ENCODE measurements at places on chromosomes 16 and 17.
A peak's percentile ranks its signal among the peaks of the same experiment; 100 is the strongest.

GRCh38 chr16:68499006-68499405 is 40.1 kb upstream of the ZFP90 start:
- no peak for DNase-seq

DNA sequence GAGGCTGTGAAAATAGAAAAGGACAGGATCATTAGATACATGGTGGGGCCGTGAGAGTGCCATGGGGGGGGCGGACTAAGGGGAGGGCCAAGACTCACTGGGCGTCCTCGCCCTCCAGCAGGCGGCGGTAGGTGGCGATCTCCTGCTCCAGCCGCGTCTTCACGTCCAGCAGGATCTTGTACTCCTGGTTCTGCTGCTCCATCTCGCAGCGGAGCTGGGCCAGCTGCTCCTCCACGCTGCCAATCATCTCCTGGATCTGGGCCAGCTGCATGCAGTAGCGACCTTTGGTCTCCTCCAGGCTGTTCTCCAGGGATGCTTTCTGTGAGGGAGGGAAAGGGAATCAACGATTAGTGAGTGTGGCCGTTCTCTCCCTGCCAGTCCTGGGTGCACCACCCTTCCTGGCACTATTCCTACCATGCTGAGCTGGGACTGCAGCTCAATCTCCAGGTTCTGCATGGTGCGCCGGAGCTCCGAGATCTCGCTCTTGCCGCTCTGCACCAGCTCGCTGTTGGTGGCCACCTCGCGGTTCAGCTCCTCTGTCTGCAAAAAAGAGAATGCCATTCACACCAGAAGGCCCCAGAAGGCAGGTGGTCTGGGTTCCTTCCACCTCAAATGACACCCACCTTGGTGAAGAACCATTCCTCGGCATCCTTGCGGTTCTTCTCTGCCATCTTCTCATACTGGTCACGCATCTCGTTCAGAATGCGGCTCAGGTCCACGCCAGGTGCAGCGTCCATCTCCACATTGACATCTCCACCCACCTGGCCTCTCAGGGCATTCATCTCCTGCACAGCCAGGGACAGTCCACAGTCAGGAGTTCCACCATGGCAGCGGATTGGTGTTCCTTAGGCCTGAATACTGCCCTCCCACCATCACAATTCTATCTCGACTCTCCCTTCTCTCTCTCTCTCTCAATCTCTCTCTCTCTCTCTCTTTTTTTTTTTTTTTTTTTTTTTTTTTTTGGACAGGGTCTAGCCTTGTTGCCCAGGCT is 3.3 kb downstream of the KRT14 start:
- no peak for DNase-seq

DNA sequence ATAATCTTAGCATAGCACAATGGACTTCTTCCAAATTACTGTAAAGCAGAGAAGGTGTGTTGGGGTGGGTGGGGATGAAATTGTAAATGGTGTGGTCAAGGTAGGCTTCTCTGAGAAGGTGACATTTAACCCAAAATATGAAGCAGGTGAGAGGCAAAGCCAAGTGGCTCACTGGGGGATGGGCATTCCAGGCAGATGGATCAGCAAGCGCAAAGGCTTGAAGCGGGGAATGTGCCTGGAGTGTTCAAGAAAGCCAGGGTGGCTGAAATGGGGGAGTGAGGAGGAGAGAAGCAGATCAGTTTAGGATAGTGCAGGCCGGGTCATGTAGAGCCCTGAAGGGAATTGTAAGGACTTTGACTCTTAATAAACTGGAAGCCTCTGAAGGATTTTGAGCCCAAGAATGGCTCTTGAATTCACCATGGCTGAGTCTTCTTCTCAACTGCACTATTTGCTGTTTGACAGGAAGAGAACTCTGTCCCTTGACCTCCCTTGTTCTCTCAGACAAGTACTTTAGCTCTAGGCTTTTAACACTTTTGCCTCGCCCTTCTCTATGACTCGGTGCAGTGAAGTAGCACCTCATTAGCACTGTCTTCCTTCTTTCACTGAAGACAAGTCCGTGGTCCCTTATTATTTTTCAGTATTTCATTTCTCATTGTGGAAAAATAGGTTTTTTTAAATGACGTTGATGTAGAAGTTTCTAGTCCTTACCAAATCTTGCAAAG is 14.7 kb downstream of the CACNG3 start:
- DNase-seq: no peak

- DNase-seq: no peak
Measured at GRCh38 chr17:57407287-57408070, 151.2 kb downstream of the MSI2 start.

DNA sequence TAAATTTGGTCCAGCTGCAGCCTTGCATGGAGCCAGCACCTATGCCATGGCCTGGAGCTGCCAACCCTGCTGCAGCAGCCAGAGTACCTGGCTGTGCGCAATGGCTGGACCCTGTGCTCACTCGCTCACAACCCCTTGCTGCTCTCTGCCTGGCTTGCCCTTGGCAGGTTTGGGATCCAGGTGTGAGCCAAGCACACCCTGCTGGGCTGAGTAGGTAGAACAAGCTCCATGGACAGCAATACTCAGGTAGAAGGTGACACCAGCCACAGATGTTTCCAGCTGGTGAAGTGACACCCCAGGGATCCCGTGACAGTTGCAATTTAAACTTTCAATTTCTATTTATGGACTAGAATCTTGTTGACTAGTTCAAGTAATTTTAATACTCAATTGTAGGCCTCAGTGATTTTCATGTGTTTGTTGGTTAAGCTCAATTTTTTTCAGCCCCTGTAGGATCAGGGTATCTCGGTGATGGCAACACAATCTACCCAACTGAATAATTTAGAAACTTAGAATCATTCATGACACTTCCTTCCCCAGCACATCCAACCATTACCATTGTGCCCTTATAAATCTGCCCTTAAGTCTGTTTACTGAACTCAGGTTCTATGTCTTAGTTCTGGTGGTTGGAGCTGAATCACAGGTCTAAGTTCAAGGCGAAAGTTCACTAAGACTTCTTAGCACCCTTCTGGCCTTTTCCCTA is 480.0 kb downstream of the PMP22 start:
- DNase-seq: no peak

- no peak for DNase-seq
Measured at GRCh38 chr17:58575511-58575910, 61.1 kb upstream of the MTMR4 start.

- DNase-seq: peak; percentile 37
Measured at GRCh38 chr16:86563469-86564345, 2.9 kb upstream of the FOXC2 start.

GRCh38 chr17:4836221-4836620 is 3.1 kb downstream of the MINK1 start:
- no peak for DNase-seq

GRCh38 chr16:60414613-60415012 is 1621.6 kb downstream of the CDH8 start:
- no peak for DNase-seq

DNA sequence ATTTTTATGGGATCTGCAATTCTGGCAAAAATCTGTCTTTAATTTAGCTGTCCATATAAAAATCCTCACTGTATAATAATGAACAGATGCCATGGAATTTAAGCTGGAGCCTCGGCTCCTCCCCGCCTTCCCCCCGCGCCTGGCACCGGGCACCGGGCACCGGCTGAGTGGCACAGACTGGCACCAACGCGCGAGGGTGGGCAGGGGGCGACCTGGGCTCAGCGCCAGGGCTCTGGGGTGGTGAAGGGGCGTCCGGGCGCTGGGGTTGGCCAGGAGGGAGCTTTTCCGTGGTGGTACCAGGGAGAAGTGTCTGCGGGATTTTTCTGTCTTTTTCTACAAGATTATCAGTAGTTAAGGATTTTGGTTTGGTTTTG is 9.1 kb downstream of the NEUROD2 start:
- DNase-seq: no peak

DNA sequence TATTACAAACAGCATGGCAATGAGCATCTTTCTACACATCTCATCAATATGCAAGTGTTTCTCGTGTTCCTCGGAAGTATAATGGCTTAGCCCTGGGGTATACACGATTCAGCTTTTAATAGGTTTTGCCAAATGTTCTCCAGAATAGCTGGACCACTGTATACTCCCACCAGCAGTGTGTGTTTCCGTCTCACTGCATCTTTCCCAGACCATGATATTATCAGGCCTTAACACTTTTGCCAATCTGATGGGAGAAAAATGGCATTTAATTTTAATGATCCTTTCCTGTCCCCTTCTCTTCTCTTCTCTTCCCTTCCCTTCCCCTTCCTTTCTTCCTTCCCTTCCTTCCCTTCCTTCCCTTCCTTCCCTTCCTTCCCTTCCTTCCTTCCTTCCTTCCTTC is 30.8 kb downstream of the PRKCB start:
- DNase-seq: no peak

- no peak for DNase-seq
Measured at GRCh38 chr17:61409301-61410112, 9.9 kb downstream of the TBX2 start.

DNA sequence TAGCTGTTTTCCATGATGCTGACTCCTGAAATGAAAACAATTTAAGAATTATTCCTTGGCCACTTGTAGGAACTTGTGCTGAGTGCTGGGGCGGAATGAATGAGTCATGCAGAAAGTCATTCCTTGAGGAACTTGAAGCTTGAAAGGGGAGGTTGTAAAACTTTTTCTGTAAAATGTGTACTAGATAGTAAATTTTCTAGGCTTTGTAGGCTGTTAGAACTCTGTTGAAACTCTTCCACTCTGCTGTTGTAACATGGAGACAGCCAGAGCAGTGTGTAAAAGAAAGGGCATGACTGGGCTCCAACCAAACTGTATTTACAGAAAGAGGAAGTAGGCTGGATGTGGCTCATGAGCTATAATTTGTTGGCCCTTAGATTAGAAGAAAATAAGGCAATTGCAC is 46.1 kb downstream of the ABCA8 start:
- no peak for DNase-seq

DNA sequence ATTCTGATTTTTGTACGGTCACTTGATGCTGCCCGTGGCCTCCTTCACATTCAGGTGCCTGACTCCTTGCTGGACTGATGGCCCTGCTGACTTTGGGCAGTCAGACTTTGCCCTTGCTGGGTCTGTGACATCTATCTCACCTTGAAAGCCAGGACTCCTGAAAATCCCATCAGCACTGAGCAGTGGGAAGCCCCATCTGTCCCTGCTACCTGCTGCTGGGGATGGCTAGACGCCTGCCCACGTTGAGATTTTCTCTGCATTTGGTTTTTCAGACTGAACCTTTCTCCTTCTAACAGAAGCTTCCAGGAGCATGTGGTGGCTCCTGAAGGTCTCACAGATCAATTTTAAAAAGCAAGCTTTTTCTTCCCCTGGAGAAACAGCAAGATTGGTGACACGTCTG is 10.2 kb upstream of the ZNF18 start:
- DNase-seq: no peak

GRCh38 chr17:46974086-46974485 is 5.0 kb downstream of the RPRML start:
- DNase-seq: peak; percentile 40

DNA sequence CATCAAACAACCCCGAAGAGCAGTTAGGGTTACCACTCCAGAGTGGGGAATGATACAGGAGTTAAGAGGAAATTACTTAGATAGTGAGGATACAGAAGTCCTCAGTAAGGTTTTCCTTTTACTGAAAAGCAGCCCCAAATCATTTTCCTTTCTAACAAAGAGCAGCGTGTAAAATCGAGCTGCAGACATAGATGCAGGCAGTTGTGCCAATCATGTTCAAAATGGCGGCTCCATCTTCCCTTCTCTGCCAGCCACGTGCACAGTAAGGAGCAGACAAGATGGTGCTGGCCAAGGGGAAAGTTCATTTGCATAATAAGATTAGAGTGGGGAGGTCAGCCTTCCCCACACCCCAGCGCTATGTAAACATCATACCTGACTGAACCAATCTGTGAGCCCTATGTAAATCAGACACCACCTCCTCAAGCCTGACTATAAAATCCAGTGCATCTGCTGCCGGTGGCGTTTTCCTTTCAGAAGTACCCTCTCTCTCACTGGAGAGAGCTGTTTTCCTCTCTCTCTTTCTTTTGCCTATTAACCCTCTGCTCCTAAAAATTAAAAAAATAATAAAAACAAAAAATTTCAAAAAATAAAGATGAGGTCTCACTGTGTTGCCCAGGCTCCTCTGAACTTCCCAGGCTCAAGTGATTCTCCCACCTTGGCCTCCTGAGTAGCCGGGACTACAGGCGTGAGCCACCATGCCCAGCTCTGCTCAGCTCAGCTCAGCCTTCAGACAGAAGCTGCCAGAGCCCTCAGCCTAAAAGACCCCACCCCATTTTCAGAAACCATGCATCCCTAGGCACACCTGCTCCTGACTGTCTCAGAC is 2.6 kb upstream of the SRL start:
- DNase-seq: no peak

DNA sequence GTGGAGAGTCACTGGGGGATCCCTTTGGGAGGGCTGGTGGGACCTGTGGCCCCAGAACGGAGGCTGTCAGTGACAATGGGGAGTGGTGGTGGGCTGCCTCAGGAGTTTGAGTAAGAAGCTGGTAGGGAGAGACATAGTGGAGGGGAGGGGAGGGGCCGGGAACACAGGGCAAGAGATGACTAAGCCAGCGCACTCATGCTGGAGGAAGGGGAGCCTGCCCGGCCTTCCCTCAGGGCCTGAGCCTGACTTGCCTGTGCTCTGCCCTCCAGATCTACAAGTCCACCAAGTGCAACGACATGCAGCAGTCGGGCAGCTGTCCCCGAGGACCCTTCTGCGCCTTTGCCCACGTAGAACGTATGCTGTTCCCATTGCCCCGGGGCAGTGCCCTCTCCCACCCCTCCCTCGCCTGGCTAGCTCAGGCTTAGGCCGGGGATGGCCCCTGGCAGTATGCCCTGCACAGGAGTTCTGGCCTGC is 29.3 kb downstream of the UNC13D start:
- DNase-seq: no peak

DNA sequence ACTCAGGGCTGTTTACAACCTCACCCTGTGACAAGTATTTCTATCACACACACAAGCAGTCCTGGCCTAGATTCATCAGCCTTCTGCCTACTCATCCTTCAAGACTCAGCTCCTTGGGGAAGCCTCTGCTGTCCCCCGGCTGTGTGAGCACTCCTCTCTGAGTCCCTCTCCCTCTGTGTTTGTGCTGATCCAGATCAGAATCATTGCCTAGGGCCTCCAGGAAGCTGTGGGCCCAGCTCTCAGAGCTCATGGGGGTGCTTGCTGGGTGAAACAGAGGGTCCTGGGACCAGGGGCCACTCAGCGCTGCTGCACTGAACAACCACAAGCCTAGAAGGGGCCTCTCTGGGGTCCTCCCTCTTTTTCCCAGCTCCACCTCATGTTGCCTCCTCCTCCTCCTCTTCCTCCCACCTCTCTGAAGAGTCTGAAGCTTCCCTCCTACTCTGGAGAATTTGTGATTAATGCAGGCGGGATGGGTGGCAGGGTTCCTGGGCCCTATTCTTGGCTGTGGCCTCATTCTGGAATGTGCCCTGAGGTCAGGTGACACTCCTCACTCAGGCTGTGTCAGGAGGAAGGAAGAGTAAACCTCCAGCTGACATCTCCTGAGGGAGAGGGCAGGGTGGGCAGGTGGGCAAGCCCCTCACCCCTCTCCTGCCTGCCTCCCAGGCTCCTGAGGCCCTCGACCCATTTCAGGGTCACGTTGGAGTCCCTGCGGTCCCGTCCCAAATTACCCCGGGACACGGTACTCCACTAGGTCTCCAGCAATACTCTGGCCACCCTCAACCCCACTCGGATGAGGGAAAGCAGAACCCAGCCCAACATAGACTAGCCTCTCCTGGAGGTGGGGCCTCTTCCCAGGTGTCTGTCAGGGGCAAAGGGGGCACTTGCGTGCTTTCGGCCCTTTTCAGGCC is 10.1 kb downstream of the WFIKKN2 start:
- DNase-seq: no peak
